ENCODE measurements at places on chromosomes 13 and 19.

- DNase-seq = no peak
Observed at GRCh38 chr13:28510066-28510465, 15.1 kb upstream of the FLT1 start.

GRCh38 chr13:70353096-70353495, 244.8 kb upstream of the KLHL1 start:
- peak; percentile 3 for DNase-seq

GRCh38 chr13:104944176-104944575, 1591.3 kb downstream of the EFNB2 start:
- DNase-seq = no peak

GRCh38 chr19:10083911-10084310, 2.2 kb upstream of the SHFL start:
- no peak for DNase-seq

- DNase-seq = no peak
Observed at GRCh38 chr19:33304760-33305647, 2.7 kb upstream of the CEBPA start.

- no peak for DNase-seq
Observed at GRCh38 chr13:60016229-60016628, 147.5 kb downstream of the DIAPH3 start.

DNA sequence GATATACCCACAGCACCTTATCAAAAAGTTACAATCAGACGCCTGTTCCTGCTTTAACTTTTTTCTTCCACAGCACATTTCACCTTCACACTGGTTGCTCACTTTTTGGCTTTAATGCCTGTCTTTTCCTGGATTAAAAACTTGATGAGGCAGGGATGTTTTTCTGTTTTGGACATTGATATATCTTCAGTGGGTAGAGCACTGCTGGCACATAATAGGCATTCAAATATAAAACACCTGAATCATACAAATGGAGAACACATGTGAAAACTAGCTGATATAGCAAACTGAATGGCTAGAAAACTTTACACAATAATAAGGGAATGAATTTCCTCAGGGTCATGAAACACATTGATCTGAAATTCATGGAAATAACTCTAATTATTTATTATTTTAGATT, 65.6 kb downstream of the STARD13 start:
- DNase-seq = no peak

DNA sequence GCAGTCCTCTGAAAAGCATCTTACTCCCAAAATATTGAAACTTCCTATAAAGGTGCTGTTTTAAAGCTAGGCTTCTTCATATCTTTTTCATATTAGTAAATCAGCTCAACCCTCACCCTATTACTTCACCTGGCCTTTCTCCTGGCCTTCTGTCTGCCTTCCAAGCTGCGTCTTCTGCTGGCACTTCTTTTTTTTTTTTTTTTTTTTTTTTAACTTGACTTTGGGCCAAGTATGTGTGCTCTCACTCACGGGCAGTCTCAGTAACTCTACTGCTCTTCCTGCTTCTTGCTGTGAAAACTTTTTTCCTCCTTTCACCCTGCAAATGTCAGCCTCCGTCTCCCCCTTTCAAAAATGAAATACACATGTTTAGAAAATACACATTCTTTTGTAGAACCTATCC, 41.2 kb upstream of the KCTD4 start:
- DNase-seq = no peak

GRCh38 chr19:17379221-17379631, 2.1 kb upstream of the PLVAP start:
- no peak for DNase-seq

- peak; percentile 23 for DNase-seq
Observed at GRCh38 chr13:44903574-44903985, 85.7 kb downstream of the NUFIP1 start.

DNA sequence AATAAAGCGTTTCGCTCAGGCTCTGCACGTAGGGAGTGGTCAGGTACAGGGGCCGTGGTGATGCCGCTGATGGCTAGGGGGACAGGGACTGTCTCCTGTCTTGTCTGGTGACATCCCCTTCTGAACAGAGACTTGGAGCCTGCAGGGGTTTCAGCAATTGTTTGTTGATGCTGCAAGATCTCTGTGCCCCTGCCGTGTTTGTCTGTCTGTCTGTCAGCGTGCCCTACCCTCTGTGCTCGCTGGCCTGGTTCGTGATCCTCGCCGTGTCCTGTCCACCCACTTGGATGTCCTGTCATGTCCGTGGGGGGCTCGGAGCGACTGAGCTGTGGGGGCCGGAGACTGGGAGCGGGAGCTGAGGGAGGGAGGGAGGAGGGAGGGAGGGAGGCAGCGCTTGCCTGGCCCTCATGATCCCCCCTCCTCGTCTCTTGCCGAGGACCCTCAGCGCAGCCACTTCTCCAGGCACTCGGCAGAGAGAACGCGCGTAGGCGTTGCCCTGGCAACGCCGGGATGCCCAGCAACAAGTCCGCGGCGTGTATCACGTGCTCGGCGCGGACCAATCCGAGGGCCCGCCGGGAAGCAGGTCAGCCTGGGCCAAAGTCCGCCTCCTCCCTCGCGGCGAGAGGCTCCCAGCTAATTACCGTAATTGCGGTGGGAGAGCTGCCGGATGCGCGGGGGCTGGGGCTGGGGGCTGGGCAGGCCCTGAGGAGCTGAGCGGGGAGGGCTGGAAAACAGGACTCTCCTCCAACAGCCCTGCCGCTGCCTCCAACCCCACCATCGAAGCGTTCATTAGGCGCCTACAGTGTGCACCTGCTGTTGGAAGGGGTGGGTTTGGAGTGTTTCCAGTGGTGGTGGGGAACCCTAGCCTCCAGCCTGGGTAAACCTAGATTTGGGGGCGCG, 31.9 kb upstream of the FEM1A start:
- DNase-seq = peak; percentile 91

DNA sequence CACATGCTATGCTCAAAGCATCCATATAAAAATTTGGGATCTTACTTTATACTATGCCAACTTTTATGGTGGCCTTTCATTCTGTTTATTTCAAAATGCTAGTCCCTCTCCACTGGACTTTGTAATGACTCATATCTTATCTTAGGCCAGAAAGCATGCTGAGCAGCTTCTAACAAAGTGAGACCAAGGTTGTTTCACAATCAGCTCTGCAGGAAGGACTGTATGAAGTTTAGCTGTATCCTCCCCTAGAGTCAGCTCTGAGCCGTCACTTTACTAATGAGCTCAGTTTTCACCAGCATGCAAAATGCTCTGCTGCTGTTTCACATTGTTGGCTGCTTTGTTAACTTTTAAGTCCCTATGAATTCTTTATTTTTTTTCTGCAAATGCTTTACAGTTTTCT, 1608.8 kb downstream of the OLFM4 start:
- DNase-seq = peak; percentile 16

DNA sequence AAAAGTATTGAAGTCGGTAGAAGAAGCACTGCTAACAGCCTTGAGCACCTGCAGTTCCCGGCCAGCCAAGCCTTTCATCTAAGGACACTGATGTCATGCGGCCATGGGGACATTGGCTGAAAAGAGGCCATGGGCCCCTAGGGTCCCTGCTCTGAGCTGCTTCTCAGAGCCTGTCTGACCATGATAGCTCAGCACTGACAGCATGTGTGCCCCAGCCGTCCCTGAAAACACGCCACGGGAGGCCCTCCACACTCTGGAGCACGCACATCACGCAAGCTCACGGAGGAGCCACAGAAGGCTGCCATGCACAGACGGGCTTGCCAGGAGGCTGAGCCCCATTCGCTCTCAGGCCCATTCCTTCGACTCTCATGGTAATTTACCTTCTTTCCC, 51.8 kb downstream of the MLLT1 start:
- no peak for DNase-seq

DNA sequence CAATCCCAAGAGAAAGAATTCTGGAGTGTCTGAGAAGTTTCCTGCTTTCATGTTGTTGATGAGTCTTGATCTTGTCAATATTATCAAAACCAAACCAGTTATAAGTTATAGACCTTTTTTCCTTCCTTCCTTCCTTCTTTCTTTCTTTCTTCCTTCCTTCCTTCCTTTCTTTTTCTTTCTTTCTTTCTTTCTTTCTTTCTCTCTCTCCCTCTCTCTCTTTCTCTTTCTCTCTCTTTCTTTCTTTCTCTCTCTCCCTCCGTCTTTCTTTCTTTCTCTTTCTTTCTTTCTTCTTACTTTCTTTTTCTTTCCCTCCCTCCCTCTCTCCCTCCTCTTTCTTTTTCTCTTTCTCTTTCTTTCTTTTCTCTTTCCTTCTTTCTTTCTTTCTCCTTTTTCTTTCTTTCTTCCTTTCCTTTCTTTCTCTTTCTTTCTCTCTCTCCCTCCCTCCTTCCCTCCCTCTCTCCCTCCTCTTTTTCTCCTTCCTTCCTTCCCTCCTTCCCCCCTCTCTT, at the start of gene OR7G3:
Gene OR7G3, minus strand, starts transcription at position 51 of the 506 bp plus-strand sequence. Its CDS starts 0 bp downstream, at position 51.
- no peak for DNase-seq

GRCh38 chr19:13926715-13927114, 11.5 kb downstream of the PODNL1 start:
- no peak for DNase-seq

- DNase-seq = no peak
Observed at GRCh38 chr19:3708207-3708931, at the start of gene TJP3. Gene TJP3 (plus strand): TSS chr19:3708384. CDS start chr19:3728433, 20,049 bp downstream.

DNA sequence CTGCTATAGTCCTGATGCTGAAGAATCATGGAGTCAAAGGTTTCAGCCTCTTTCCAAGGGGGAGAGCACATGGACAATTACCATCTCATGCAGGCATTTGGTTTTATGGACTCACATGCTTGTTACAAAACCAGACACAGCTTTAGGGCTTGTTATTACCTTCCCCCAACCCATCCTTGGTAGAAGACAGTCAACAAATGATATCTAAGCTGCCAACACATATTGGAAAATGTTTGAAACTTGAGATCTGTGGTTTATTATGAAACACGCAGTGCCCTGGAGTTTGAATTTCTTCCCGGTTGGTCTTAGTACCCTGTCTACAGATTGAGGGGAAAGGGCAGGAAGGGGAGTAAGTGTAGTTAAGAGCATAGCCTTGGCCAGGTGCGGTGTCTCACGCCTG, 12.5 kb upstream of the CYP2A6 start:
- no peak for DNase-seq

DNA sequence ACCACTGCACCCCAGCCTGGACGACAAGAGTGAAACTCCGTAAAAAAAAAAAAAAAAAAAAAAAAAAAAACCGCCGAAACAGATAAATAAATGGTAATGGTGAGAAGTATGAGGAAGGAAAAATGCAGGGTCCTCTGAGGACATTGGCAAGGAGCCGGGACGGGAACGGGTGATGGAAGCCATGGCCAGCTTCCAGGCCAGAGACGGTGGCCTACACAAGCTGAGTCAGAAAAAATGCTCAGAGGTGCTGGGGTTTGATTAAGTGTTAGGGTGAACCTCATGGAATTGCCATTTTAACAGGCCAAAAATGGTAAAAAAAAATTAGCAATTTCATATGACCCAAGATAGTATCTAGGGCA, 866 bp upstream of the ZSWIM4 start:
- DNase-seq = no peak

- DNase-seq = no peak
Observed at GRCh38 chr19:31496076-31496475, 146.8 kb upstream of the TSHZ3 start.

GRCh38 chr19:16564842-16565241, 7.4 kb downstream of the SLC35E1 start:
- DNase-seq = no peak

DNA sequence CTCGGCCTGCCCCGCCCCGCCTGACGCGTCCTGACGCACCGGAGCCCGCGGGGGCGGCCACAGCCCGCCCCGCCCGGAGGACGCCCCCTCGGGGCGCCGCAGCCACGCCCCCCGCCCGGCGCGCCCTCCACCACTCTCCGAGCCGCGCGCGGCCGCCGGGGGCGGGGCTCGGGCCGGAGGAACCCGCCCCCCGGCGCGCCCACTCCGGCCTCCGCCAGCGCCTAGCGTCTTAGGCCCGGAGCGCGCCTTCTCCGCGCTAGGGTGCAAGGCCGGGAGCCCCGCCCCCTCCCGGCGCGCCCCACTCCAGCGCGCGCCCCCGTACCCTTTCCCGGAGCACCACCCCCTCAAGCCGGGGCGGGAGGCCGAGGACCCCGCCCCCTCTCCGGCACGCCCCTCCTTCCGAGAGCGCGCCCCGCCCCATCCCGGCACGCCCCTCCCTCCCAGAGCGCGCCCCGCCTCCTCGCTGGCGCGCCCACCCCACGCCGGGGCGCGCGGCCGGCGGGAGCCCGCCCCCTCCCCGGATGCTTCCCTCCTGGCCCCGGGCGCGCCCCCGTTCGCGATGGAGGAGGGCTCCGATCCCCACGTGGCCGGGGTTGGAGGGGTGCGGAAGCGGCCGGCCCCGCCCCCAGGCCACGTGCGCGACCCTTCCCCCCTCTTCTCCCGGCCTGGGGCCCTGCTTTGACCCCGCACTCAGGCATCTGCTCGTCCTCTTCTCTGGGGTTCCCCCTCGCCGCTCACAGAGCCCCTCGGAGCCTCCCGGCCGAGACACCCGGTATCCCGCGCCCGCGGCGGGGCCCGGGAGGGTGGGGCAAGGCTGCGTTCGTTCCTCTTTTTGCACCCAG, 480 bp upstream of the KLF16 start:
- peak; percentile 89 for DNase-seq

GRCh38 chr13:23021906-23022305, 158.9 kb upstream of the SGCG start:
- no peak for DNase-seq

- no peak for DNase-seq
Observed at GRCh38 chr13:80877944-80878241, 537.0 kb upstream of the SPRY2 start.

GRCh38 chr19:11102944-11103343, 13.7 kb downstream of the LDLR start:
- no peak for DNase-seq

DNA sequence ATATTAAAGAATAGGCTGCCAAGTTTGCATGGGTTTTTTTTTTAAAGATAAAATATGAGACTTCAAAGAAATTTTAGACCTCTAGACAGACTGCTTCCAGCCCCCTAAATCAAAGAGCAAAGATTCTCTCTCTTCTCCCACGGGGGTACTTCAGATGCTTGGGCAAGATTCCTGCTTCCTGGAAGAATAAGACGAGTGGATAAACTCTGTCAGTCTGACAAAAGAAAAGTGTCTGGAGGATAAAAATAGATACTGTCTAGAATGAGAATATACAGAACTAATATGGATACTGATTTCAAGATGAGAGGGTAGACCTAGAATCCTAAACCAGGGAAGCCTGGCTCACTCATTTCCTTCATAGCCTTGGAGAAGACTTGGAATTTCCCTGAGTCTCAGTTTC, 435.1 kb downstream of the FOXO1 start:
- no peak for DNase-seq

DNA sequence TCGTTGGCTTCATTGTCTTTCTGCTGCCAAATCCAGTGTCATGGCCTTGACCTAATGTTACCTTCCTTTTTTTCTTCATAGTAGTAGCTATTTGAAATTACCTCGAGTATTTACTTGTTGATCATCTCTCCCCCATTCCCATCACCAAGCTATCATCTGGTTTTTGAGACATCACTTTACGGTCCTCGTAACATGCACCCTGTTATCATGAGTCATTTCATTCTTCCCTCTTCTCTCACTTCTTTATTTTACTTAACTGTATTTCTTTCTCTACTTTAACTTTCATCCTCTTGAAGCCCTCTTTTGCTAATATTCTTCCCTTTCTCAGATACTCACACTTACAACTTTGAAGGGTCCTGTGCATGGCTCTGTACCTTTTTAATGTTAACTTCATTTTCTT, 31.8 kb downstream of the TPP2 start:
- no peak for DNase-seq

Measured in NT2/D1 (cell line).